ENCODE measurements at places on chromosomes 7 and 10. TPM values are rescaled to one million over a fixed set of nuclear protein-coding genes. Genes with fewer than 3 reads are reported as not detected.

DNA sequence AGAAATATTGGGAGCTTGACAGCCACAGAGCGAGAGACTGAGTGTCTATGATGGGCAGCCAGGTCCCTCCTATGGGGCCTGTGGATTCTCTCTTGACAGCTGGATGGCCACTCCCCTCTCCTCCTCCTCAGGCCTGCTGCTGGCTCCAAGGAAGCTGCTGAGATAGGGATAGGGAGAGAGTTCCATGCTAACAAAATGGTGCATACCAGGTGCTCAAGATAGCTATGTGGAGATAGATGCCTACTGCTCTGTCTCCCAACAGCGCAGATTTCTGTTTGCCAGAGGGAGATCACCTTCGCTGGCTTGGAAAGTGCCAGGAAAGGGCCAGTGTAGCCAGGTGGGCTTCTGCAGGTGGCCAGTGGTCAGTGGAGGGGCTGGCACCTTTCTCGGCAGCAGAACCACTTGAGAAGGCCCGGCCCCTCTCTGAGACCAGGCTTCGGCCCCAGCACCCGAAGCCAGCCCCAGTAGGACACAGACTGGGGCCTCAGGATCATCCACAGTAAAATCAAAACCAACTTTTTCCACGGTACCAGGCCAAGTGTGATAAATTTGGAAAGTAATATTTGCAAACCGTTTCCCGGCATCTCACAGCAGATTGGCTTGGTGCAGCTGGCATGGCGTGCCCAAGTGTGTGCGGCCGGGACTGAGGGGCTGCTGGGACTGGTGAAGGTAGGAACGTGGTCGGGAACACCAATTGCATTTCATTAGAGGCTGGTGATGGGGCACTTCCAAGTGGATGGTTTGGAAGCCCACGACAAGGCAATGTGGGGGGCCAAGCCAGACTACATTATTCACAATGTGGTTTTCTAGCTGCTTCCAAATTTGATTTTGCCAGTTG lies 139.6 kb downstream of the PTPN20 start:
- DNase-seq: no peak

- no peak for DNase-seq
Observed at GRCh38 chr10:125983161-125983560, 86.8 kb downstream of the FANK1 start.

DNA sequence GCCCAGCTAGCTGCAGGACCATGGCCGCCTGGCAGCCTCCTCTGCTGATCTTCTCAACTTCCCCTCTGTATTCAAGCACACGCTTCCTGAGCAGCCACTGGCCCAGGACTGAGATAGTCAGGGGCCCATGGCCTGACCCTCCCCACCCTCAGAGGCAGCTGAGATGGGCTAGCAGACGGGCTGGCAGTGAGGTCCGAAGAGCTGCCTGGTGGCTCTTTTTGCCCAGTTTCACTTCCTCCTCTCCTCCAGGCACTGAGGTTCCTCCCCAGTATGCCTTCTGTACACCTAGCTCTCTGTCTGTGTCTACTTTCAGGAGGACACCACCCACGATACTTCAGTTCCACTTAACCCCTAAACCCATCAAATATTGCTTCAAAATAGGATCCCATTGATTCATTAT lies 395.6 kb downstream of the TNS3 start:
- DNase-seq: no peak

TNRC18 gene
- total RNA-seq: 52.1 TPM

DNA sequence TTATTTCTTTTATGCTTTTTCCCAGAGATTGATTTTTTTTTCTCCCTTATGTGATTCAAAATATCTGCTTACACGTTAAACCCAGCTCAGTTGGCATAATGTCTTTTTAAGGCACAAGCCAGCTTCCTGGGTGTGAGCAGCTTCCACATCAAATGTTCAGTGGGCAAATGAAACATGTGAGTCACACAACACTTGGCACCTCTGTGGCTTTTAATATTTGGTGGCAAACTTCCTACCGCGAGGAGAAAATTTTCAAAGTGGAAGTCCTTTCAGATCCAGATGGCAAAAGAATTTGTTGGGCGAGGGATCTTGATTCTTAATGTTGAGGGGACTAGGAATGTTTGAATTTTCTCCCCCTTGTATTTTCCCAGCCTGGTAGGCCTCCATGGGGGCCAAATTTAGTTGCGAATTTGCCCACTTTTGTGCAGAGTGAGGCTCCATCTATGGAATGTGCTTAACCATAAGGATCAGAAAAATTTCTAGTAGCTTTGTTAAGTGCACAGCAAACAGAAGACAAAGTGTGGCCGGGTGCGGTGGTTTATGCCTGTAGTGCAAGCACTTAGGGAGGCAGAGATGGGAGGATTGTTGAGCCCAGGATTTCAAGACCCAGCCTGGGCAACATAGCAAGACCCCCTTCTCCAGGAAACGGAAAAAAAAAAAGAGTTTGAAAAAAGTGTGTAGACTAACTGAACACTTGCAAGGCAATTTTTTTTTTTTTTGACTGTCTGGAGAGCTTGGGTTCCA lies 31.0 kb downstream of the CUX1 start:
- DNase-seq: no peak

DNA sequence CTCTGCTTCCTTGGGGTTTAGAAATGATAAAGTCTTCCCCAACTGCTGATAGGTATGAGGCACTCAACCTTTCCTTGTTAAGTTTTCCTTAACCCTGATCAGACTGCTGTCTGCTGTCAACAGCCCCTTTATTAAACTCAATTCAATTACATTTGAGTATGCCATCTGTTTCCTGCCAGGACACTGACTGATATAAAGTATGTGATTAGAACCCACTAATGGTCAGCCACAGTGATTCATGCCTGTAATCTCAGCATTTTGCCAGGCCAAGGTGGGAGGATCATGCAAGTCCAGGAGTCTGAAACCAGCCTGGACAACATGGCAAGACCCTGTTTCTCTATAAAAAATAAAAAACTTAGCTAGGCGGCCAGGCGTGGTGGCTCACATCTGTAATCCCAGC lies 18.1 kb downstream of the BAZ1B start:
- no peak for DNase-seq

DNA sequence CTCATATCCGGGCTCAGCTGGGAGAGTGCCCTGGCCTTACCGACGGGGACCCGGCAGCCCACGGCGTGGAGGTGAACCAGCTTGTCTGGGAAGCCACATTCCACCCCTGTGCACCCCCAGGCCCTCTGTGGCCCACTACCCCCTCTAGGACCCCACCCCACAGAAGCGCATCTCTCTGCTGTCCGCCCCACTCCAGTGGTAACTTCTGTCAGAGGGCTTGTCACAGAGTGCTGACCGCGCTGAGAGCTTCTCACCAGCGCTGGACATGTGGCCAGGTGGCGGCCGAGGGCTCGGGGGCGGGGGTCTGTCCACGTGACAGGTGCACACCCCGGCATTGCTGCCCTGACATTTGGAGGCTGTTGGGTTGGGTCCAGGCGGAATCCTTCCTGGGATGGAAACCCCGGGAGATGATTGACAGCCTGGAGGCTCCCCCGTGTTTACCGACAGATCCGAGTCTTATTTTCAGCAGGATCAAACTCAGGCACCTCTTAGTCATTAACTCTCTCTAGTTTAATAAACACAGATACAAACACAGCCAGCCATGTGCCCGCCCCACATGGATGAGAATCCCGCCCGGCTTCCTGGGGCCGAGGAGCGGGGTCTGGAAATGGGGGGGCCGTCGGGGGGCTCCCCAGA lies 5.1 kb downstream of the ELFN1 start:
- no peak for DNase-seq

Data from activated CD8-positive, alpha-beta T cell treated with anti-CD3 and anti-CD28 coated beads, Interleukin-2, amount 10 ng/mL, durations not matched to agents 7 days and 5 days (primary cell).